ENCODE measurements at places on chromosomes 4 and X.
A peak's percentile ranks its signal among the peaks of the same experiment; 100 is the strongest.

- peak; percentile 74 for DNase-seq
Measured at GRCh38 chr4:152937336-152938236, 1.5 kb downstream of the FHDC1 start.

DNA sequence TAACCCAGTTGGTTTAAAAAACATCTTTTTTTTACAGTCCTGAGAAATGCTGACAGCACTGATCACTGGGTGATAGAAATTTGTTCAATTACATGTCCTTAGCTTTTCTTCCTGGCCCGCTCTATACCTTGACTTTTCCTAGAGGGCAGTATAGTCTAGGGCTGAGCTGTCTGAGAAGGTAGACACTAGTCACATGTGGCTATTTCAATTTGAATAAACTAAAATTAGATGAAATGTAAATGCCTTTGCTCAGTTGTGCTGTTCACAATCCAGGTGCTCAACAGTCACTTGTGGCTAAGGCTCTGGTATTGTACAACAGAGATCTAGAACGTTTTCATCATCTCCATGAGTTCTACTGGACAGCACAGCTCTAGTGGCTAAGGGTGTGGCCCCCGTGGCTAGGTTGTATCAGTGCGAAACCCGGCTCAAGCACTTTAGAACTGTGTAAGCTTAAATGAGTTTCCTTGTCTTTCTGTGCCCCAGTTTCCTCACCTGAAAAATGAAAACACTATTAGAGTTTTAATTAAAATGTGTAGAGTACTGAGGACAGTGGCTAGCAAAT, 111.6 kb upstream of the WDR17 start:
- DNase-seq: no peak

DNA sequence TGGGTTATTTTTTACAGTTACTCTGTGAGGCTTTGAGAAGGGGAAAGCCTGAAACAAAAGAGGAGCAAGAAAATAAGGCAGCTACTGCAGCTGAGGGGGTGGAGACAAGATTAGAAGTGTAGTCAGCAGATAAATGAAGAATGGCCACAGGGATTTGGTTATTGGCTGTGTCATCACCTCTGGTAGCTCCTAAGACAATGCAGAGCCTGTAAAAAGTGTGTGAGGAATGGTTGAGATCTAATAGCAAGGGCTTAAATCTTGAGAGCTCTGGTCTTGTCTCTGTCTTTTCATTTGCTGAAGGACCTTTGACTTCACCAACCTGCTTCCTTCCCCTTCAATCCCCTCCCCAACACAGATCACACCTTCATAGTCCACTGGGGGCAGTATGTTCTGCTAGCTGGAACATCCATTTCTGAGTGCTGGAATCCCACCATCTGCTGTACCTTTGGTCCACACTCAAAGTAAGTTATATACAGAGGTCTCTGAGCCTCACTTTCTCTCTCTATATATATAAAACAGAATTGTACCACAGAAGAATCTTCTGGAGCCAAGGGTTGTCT, 213.7 kb upstream of the ZIC3 start:
- DNase-seq: no peak

GRCh38 chr4:100581337-100581736, 63.5 kb upstream of the EMCN start:
- no peak for DNase-seq

- DNase-seq: no peak
Measured at GRCh38 chr4:184951668-184952160, 66.6 kb upstream of the HELT start.

DNA sequence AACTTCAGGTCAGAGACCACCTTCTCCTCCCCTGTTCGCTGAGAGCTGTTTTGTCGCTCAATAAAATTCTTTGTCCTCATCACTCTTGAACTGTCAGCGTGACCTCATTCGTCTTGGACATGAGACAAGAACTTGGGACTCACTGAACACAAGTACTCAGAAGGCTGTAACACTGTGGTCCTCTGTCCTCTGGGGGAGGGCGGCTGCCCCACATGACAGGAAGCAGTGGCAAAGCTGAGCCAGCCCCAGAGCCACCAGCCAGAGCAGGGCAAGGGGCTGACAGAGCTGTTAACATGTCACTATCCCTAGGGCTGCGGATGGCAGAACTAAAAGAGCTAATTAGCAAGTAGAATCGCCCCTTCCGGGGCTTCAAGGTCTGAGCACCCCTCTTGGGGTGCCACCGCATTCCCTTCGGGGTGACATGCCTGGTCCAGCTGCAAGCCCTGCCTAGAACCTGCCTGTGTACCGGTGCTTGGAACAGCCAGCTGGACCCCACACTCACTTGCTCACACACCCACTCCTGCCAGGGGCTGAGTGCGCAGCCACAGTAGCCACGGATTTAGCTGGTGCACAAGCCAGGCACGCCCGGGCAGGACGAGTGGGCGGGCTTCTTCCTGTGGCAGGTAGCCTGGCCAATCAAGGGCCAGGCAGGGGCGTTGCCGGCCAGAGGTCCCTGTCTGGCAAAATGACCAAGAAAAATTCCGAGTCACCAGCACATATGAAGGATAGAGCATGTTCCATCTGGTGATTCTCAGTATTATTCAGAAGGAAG, 648.6 kb upstream of the AGA start:
- no peak for DNase-seq

- DNase-seq: no peak
Measured at GRCh38 chrX:23745786-23746185, 2.7 kb upstream of the ACOT9 start.

DNA sequence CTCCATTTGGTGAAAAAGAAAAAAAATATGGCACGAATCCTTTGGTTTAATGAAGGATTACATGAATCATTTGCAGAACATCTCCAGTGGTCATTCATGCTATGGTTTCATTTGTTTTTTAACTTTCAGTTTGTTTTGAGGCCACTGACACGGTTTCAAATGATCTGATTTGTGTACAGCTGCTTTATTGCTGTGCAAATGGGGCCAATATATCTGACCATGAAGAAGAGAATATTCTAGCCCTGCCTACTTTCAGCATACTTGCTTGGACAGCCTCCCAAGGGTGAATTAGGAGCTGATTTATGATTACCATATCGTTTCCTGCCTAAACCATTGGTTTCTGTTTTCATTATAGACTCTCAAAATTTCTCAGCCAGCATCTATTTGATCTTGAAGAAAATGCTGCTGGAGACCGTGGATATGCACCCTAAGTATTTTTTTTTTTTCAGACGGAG, 30.7 kb downstream of the SPARCL1 start:
- no peak for DNase-seq

- DNase-seq: no peak
Measured at GRCh38 chrX:45768666-45769236, 568.1 kb upstream of the DIPK2B start.

GRCh38 chr4:11710453-11711093, 281.9 kb upstream of the HS3ST1 start:
- no peak for DNase-seq

DNA sequence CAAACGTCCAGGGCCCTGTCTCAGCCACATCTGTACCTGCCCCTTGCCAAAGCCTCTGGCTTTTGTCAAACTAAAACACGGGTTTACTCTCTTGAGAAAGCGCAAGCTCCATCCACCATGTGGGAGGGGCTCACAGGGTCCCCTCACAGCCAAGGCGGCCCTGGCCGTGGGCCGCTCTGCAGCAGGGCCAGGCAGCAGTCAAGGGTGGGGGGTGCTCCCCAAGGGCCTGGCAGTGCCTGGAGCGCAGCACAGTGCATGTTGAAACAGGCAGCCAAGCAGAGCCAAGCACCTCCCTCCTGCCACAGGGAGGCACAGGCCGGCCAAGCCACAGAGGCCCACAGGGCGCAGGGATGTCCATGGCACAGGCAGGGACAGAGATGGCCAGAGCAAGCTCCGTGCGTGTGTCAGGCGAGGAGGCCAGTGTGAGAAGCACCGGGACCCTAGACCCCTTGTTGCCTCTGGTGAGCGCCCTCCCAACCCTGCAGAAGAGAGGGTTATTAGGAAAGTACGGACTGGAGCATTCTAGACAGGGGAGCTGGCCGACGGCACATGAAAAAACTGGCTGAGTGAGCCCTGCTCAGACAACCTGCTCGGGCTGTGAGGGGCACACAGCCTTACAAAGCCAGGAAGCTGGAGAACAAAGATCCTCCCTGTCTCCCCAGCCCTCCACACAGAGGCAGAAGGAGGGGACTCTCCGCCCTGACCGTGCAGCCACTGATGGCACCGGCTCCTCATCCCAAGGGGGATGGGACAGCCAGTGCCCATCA, 39.0 kb downstream of the FAM53A start:
- DNase-seq: peak; percentile 58

- no peak for DNase-seq
Measured at GRCh38 chrX:33415459-33415858, 204.1 kb upstream of the DMD start.

DNA sequence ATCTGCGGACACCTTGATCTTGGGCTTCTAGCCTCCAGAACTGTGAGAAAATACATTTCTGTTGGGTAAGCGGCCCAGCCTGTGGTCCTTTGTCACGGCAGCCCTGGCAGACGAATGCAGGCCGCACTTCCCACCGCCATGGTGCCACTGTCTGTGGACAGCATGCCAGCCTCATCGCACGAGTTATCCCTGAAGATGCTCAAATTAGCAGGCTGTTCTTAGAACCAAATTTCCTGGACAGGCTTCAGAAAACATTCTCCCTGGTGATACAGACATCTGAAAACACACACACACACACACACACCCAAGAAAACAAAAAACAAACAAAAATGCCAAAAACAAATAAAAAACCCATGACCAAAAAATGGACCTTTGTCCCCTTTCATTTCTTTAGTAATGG, 343.5 kb upstream of the GATB start:
- DNase-seq: peak; percentile 32

DNA sequence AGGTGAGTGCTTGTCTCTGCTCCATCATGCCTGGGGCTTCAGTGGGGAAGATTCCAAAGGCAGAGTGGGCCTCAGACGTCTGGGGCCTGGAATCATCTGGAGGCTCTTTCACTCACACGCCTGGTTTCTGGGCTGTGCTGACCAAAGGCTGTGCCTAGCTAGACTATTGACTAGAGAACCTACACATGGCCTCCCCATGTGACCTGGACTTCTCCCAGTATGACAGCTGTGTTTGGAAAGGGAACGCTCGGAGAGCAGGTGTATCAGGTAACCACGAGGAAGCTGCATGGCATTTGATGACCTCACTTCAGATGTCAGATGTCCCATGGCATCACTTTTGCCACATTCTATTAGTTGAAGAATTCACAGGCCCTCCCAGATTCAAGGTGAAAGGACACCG, 51.0 kb downstream of the ADGRL3 start:
- DNase-seq: no peak

DNA sequence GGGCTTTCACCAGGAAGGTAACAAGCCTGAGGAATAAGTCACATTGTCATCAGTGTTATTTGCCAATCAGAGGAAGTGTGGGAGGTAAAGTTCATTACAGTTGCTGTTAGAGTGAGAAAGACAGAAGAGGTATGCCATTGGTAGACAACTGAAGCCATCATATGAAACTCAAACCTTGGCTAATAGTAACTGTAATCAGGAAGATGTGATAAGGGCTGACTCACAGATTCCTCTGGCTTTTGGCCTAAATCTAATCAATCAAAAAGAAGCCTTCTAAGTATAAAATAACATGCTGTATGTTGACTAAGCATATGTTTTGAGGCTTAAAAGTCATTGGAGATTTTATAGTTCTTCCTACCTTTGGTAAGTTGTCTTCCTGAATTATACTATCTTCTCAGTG, 242.8 kb downstream of the PCDH7 start:
- no peak for DNase-seq

- DNase-seq: no peak
Measured at GRCh38 chr4:128649575-128650205, 159.8 kb upstream of the JADE1 start.

DNA sequence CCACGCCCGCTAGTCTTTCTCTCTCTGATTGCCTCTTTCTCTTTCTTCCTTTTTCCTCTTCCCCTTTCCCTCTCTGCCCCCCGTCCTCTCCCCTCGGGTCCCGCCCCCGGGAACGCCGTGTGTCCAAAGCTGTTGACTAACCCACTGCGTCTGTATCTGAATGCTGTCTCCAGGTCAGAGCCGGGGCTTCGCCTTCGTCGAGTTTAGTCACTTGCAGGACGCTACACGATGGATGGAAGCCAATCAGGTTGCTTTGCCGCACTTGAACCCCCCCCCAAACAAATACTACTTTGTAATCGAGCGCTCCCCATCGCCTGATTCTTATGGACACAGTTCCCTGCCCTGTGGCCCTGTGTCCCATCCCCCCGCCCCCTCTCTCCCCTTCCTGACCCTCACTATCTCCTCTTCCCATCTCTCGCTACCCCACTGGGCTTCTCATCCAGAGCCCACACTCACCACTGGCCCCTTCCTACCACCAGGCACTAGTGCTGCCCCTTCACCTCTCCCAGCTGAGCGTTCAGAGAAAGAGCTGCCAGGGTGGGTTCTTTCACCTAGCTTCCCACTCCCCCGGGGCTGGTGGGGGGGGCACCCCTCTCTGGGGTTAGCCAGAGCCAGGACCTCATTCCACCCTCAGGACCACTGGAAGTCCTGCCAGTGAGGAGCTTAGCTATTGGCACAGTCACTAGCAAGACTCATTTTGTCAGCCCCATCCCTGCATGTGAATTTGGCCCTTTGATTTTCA, 18.6 kb upstream of the UBA1 start:
- no peak for DNase-seq

- DNase-seq: no peak
Measured at GRCh38 chrX:12711435-12712040, 79.7 kb upstream of the PRPS2 start.

DNA sequence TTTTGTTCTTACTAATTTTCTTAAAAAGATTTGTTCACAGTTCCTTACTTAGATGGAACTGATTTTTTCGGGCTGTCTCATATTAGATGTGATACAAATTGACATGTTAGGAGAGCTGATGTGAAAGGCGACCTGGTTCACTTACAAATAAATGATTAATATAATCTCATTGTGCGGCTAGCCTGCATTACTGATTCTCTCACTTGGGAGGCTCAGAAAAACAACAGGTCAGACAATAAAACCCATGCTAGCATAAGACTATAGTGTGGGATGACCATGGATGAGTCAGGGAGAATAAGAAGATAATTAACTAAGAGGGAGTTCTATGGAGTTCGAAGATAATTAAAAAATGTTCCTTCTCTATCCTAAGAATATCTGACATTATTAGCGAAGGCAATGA, 40.8 kb downstream of the RTL9 start:
- DNase-seq: no peak

- no peak for DNase-seq
Measured at GRCh38 chr4:183078634-183079033, 20.4 kb upstream of the WWC2 start.

DNA sequence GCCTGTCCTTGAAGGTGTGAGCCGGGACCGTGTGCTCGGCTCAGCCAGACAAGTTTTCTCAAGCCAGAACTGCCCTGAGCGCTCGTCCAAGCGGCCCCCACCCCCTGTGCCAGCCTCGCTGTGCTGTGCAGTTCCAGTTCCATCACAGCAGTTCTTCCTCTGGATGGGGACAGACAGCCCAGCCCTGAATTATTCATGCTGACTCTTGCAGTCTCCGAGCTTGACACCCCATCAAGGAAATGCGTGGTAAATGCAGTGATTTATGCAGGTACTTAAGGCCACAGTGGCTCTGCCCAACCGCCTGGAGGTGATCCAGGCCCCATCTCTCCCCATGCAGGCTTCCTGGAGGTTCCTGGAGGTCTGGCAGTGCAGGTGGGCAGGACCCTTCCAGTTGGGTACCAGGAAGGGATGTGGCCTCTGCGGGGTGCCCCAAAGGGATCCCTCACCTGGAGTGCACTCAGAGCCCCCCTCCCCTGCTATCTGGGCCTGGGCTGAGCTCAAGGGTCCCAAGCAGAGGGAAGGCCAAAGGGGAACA, 44.8 kb upstream of the HMX1 start:
- DNase-seq: peak; percentile 21

Measured in right forelimb (tissue), 1 donor.